ENCODE measurements at places on chromosomes 7 and 10.

DNA sequence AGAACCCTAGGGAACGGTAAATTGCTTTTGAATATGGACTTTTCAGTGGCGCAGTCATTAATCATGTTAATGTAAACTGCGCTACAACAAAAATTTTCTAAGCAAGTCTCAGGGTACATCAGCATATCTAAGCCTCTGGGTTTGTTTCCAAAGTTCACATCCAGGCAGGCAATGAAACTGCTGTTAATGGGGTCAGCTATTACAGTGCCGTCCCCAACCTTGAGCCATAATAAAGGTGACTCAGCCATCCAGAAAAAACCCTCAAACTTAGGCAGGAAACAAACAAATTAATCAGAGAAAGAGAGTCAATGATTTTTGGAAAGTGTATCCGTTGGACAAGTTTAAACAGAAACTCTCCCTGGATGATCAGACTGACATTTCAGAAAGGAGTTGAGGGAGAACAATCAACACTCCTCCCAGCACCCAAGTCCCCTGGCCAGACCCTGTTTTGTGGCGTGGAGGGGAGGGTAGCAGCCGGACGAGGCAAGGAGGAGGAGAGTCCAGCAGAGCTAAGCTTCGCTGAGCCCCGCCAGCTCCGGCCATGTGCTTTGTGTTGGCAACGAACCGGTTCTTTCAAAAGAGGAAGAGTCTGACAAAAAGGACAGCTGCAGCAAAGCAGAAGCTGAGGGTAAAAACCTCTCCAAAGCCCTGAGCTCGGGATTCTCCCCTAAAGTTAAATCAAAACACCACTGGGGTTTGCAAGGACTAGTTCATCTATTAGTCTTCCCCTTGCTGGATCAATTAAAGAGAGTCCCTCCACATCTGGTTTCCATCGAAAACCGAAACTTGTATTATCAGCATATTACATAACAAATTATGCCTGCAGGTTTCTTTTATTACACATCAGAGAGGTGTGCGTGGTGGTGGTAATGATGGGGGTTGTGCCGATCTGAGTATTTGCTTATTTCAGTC lies 3.6 kb downstream of the FAM53B start:
- no peak for DNase-seq

GRCh38 chr10:6269432-6269831 lies 66.7 kb downstream of the PFKFB3 start:
- DNase-seq: no peak

- no peak for DNase-seq
Measured at GRCh38 chr7:41861642-41862041, 158.8 kb upstream of the INHBA start.

GRCh38 chr10:100742076-100742771 lies 3.2 kb upstream of the PAX2 start:
- DNase-seq: no peak

DNA sequence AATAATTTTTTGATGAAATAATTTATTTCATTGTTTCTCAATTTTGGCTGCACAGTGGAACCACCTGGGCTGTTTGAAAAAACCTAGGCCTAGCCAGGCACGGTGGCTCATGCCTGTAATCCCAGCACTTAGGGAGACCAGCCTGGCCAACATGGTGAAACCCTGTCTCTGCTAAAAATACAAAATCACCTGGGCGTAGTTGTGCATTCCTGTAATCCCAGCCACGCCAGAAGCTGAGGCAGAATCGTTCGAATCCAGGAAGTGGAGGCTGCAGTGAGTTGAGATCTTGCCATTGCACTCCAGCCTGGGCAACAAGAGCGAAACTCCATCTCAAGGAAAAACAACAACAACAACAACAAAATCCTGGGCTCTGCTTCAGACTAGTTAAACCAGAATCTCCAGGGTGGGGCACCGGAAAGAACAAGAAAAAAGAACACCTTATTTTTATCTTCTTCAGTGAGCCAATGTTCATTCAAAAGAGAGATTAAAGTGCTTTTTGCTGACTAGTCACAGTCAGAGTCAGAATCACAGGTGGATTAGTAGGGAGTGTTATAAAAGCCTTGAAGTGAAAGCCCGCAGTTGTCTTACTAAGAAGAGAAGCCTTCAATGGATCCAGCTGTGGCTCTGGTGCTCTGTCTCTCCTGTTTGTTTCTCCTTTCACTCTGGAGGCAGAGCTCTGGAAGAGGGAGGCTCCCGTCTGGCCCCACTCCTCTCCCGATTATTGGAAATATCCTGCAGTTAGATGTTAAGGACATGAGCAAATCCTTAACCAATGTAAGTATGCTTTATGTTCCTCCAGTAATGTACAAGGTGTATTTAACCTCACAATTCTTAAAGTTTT lies at the start of gene CYP2C18:
Gene CYP2C18 (plus strand): TSS at position 516 of the 841 bp plus-strand sequence. CDS start 91 bp downstream, at position 607.
- no peak for DNase-seq

GRCh38 chr10:101273741-101274140 lies 44.5 kb upstream of the LBX1 start:
- DNase-seq: no peak

GRCh38 chr10:48470893-48471805 lies 133.7 kb downstream of the ARHGAP22 start:
- no peak for DNase-seq

DNA sequence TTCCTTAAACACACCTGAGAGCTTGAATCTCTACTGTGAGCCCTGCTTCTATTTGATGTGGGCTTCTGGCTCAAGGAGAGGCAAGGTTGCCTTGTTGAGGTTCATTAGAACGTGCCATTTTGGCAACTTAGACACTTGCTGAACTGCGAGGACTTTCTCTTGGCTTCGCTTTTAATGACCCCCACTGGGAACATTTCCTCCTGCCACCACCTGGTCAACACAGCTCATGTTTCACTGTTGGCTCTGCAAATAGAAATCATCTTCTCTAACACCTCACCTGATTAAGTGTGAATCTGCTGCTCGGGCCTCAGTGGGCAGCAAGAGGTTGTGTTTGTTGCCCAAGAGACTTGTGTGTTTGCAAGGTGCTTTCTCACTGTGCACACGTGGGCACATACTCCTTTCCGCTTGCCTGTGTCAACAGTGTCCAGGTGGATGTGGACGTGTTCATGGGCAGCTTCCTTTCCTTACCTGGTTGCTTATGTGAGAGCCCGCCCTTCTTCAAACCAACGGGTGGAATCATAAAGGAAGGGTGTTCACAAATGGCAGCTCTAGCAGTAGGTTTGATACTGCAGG lies 147.0 kb downstream of the NRP1 start:
- DNase-seq: no peak

DNA sequence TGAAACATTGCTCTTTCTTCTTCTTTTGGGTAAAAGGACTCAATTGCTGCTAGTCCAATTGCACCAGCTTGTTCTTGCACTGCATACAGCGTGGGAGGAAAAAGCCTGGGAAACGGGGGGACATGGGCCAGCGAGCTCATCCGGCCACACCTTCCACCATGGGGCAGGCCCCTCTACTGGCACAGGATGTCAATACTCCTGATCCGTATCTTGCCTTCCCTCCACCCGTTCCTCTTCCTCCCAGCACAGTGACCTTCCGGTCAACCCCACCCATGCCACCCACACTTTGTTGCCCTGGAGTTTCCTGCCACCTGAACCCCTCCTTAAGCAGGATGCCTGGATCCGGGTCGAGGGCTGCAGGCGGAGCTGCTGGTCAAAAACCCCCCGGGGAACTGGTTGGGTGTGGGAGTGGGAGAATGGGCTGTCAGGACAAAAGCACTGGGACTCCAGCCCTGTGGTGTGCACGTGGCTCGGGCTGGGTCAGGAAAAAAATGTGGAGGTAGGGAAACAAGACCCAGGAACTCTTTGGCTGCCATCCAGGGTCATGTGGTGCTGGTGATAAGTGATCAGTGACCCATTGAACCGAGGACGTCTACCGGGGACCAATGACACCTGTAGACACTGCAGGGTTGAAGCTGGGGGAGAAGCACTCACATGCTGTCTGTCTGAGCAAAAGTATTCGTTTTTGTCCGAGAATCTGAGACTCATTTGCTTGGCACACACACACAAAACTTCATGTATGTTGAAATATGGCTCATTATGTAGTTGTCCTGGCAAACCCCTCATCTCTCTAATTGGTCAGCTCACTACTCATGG lies 8.1 kb downstream of the IL2RA start:
- no peak for DNase-seq

- no peak for DNase-seq
Measured at GRCh38 chr7:93923296-93923695, 1.8 kb downstream of the GNG11 start.

- DNase-seq: peak; percentile 78
Measured at GRCh38 chr10:72426986-72427385, 72.3 kb upstream of the DNAJB12 start.

GRCh38 chr7:149414745-149415390 lies 46.0 kb downstream of the ZNF777 start:
- DNase-seq: no peak

DNA sequence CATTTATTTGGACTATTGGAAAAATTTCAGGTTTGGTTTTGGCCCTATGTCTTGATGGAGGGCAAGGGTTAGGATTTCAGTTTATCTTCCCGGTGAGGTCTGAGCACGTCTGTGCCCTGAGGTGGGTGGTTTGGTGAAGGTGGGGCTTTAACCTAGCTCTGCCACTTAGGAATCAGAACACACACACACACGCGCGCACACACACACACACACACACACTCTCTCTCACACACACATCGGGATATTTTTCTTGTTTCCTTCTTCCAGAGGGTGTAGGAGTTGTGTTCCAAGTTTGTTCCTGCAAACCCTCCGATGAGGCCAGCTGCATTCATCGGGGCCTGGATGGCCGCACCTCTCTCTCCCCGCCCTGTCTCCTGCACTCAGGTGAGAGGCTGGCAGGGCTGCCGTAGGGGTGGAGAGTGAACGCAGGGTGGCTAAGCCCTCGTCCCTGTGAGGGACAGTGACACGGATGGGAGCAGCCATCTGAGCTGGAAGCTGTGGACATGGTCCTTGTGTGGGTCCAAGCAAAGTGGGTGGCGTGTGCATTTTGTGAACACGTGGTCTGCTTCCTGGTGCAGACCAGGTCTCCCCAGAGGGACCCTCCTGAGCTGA lies 34.2 kb downstream of the CHST12 start:
- no peak for DNase-seq

DNA sequence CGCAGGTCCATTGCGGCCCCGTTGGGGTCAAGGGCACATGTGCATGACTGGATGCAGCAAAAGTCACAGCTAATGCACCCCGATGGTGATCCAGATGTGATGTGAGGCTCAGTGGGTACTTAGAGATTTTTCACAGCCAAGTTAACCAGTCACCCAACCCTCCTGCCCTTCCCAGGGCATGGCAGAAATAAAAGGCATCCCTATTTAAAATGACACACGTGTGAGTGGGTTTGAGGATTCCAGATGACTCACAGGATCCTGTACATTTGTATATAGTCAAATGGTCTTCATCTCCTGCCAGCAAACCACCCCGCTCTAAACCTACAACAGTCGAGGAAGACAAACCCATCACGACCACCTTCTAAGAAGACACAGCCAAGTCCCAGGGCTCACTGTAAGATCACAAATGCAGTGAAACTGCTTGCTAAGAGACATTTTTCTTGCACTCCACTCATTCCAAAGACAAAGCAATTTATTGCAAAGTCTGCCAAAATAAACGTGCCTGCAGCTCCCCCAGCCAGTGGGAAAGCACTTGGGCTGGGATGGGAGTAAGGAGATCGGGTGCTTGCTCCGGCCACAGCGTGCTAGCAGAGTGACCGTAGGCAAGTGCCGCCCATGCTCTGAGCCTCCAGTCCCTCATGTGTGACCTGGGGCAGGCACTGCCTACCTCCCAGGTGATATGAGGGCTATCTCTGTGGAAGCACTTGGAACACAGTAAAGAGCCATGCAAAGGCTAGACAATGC lies 86.6 kb upstream of the MACROH2A2 start:
- no peak for DNase-seq

- DNase-seq: no peak
Measured at GRCh38 chr7:1678081-1678543, 8.0 kb downstream of the ELFN1 start.

DNA sequence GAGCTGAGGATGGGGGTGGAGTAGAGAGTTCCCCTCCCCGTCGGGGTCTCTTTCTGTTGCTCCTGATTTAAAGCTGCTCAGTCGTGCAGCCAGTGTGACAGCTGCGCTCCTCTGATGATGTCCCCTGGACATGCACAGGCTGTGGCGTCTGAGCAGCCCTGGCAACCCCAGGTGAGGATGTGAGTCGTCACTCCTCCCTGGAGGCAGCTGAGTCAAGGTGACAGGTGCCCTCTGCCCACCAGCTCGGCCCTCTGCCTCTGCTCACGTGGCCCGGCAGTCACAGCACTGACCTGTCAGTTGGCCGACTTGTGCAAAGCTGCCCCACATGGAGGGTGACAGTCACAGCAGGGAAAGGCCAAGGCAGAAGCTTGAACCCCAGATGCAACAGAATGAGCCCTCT lies 33.9 kb downstream of the ANXA8 start:
- DNase-seq: no peak

DNA sequence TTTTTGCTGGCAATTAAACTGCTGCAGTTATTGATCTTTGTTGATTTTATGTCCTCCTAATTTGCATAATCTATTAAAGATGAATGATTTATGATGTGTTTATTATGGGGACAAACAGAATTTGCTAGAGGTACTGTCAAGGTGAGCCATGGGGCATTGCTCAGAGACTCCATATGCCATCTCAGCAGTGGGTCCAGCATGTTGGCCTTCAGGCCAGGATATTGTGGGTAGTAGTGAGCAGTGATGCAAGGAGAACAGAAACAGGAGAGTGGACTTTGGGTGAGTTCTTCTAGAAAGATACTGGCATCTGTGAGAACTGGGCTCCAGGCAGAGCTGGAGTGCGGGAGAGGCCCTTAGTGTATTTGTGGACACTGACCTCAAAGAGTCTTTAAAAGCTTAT lies 65.9 kb downstream of the PAX2 start:
- DNase-seq: no peak

GRCh38 chr7:26880852-26881251 lies 16.5 kb upstream of the SKAP2 start:
- no peak for DNase-seq

All from NCI-H1694 treated with DMSO at 0.1 percent for 48 hours (cell line).